ENCODE measurements at places on chromosomes 7 and 10.

GRCh38 chr10:12056748-12057147 is 12.0 kb upstream of the DHTKD1 start:
- no peak for DNase-seq

GRCh38 chr7:42856605-42856987 is 55.3 kb downstream of the C7orf25 start:
- no peak for DNase-seq

DNA sequence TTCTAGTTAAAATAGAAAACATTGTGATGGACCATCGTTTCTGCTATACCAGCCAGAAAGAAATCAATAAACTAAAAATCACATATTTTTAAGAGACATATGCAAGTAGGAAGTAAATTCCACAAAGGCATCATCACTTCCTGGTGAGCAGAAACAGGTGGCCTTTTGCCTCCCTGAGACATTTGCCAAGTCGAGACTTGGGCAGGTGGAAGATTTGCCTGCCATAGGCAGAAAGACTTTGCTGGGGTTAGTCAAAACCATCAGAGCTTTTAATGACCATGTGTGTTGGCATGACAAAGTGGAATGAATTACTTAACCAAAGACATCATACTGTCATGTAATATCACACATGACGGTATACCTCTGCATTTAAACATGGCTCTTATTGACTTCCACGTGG is 66.0 kb upstream of the FGL2 start:
- no peak for DNase-seq

DNA sequence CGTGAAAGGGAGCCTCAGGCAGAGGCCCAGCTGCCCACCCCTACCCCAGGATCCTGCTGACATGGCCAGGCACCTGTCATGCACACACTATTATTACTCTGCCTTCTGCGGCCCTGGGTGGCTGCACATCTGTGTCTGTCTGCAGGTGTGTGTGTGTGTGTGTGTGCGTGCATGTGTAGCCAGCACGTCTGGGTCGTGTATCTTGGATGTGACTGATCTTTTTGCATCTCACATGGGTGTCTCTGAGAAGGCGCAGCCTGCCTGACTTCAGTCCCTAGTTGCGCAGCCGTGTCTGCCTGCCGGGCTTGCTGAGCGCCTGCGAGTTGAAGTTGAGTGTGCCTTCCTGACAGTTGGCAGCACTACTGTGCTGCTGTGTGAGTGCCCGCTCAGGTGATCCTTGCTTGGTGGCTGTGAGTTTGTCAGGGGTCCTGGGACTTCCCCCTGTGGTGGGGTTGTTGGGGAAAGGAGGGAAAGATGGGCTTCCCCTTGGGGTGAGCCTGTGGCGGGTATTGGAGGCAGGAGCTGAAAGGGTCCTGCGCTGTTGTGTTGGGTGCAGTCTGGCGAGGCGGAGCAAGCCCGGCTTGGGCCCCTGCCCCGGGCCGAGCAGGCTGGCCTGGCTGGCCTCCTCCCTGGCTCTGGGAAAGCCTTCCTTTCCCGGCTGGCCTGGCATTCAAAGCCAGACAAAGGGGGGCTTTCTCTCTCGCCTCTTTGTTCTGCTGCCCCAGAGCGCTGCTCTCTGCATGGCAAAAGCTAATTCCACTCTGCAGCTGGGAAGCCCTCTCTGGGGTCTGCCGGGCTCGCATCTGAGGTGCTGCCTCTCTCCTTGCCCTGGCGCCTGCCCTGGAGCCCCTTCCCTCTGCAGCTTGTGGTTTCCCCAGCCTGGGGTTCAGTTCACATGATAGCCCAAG is 4.9 kb downstream of the TRIM8 start:
- no peak for DNase-seq

GRCh38 chr7:16114633-16115032 is 306.7 kb downstream of the CRPPA start:
- no peak for DNase-seq

DNA sequence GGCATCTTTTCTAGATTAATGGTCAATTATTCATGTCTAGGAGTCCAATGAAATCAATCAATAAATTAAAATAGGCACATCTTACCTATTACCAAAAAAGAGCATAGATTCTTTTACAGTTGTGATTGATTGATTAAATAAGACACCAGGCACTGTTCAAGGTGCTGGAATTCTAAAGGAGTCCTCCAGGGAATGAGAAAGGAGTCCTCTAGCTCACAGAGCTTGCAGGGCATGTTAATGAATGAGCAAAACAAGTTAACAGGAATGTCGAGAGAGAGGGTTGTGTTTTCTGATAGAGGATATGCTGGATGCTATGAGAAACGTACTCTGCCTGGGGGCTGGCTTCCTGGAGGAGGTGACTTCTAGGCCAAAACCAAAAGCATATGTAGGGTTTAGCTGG is 191.4 kb downstream of the BMPER start:
- no peak for DNase-seq

DNA sequence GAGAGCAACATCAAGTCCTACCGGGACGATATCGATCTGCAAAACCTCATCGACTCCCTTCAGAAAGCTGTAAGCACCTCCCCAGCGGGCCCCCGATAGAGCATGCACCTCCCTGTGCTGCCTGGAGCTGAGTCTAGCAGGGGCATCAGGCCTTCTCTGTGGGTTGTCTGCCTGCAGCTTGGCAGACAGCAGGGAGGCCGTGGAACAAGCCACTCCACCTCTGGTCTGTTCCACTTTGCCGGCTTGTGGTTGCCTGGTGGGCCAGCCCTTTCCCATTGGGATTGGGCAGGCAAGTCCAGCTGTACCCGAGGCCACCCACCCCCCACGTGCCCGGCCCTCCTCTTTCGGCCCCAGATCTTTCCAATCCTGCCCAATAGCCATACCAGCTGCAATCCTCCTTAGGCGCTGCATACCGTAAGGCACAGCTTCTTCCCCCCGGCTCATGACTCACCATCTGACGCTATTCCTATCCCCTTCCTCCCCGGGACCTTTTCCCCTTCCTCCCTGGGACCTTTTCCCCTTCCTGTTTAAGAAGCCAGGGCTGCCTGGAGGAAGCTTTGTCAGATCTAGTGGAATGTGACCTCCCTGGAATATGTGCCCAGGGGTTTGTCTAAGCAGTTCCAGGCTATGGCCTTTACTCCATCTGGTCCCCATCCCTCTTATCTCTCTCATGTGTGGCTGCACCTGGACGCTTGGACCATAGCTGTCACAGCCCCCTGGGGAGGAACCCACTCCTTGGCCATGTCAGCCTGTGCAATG is 28.1 kb upstream of the SH2D4B start:
- no peak for DNase-seq

DNA sequence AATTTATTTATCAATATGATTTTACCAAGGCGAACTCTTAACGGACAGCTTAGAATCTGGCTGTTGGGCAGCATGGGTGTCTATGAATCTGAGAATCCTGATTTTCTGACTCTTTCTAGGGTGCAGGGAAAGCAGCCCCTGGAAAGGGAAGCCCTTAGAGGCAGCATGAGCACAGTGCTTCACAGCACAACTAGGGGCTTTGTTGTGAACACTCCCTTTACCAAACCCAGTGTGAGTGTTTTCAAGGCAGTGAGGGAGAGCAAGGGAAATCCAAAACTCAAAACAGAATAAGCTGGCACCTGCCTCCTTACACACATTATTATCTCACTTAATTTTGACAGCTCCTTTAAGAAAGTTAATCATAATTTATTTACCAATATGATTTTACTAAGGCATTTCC is 116.3 kb upstream of the CSTF2T start:
- DNase-seq: no peak

DNA sequence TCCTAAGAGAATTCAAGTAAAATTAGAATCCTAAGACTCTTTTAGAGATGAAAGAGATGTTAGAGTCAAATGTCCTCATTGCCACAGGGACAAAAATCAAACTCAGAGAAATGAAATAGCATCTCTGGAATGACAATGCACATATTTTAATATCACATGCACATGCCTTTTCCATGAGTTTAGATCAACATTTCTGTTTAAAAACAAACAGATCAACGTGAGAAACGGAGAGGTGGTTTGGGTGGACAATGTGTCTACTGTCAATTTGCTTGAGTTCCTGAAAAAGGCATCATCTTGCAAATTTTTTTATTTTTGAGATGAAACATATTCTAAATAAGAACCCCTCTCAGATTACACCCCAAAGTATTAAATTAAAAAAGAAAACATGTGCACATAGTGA is 130.0 kb downstream of the CHRM2 start:
- DNase-seq: no peak

DNA sequence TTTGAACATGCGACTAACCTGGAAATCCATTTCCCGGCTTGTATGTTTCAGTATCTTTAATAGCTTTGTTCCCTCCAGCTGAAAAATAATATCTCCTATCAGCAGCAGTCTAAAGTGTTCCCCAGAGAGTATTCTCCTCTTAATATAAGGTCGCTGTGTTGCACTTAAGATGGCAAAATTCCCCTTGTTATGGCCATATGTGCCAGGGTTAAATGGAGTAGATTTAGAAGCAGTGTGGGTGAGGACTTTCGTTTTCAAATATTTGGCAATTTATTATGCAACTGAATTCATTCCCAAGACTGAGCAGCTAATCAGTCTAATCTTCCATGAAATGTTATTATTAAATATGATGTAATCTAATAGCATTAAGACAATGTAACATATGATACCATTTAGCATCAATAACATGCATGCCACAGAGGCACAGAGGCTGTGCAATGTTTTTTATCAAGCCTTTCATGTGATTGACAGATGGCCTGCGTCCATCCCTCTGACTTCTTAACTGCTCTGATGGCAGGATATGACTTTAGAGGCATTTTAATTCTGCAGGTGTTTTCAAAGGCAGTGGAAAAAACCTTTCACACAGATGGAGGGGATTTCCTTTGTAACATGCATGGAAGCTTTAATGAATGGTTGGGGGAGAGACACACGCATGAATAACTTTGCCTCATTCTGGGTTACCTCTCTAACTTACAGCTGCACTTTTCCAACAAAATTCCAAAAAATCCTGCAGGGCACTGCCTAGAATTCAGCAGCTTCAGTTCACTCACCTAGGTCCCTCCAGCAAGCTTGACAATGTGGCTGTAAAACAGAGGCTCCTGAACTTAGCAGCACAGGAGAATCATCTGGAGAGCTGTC is 55.1 kb upstream of the ZPBP start:
- no peak for DNase-seq

DNA sequence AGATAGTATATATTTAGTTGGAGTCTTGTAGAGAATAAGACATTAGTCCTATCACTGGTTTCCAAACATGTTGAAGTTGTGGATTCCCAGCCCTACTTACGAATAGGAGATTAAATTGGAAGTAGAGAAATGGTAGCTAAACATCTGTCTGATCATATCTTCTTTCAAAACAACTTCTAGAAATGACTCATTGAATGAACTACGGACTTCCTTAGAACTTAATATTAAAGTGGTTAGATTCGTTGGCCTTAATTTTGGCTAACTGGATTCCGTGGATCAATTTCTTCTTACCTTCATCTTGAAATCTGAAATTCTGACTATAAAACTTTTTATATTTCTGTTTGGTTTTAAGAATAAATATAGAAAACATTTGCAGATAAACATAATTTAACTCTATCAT is 3.4 kb downstream of the PHF14 start:
- DNase-seq: no peak

GRCh38 chr10:95860166-95860940 is 47.4 kb upstream of the CC2D2B start:
- DNase-seq: no peak

- DNase-seq: no peak
These were observed 40.5 kb downstream of the ERCC6 start for GRCh38 chr10:49498425-49498824.

- DNase-seq: no peak
These were observed 154.7 kb downstream of the PON1 start for GRCh38 chr7:95169678-95170077.

DNA sequence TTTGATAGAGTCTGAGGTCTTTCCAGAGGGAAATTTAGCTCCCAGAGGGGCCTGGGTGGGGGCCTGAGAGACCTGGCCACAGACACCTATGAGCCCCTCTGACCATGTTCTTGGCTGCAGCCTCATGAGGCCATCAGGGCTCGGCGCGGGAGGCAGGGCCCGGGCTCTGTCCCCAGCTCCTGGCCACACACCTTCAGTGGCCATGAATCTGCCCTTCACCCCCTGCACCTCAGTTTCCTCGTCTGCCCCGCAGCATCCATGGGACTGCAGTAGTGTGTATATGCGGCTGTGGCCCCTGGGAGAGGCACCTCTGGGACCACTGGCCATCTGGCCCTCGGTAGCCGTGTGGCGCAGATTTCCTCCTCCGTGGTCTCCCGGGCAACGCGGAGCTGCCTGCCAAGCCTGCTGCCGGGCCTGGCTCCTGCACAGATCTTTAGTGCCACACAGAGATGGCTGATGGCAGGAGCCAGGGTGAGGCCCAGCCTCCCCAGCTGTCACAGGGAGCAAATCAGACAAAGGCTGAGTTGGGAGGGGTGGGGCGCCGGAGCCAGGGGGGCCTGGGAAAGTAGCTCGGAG is 23.6 kb upstream of the ADCYAP1R1 start:
- DNase-seq: no peak

DNA sequence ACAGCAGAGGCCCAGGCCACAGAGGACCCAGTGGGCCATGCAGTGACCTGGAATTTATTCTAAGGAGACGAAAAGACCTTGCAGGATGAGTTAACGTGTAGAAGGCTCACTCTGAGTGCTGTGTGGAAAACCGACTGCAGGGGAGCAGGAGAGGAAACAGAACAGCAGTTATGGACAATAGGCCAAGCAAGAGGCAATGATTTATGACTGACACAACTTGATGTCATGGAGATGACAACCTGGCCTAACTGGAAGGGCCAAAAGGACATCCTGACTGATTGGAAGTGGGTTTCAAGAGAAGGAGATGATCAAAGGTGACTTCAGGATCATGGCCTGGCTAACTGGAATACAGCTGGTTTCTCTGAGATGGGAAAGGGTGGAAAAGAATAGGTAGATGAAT is 70.2 kb upstream of the RAPGEF5 start:
- DNase-seq: no peak

DNA sequence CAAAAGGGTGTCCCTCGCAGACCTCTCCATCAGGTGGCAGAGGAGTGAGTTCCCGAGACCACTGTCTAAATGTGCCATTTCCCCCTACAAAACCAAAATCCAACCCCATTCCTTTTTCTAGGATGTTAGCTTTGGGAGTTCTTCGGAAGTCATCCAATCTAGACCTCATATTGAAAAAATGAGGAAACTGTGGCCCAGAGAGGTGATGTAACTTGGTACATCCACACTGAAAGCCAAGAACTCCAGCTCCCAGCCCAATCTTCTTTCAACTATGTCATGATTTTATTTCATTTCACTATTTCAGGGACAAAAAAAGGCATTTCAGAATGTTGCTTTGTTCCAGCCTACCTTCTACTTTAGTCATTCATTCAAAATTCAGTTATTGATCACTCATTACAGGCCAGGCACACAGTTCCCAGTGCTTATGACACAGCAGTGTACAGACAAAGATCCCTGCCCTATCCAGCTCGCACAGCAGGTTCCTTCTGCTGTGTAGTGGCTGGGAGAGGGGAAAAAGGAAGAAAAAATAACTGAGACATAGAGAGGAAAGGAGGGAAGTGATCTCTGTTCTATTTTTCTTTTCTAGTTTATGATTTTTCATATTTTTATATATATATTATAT is 35.8 kb downstream of the SCRN1 start:
- no peak for DNase-seq

DNA sequence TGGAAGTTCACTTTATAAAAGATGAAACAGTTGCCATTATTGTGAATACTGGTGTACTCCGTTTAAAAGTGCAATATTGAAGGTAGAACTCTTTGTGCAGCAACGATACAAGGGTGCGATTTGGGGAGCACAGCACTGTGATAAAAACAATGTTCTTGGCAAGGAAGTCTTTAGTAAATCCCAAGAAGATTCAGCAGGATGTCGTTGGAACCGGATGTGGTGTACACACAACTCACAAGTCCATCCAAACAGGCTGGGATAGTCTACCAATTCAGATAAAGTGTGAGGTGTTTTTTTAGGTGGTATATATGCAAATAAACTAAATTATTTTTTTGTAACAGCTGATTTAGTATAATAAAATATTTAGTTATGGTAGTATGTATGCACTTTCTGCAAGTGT is 46.7 kb downstream of the ZNF777 start:
- DNase-seq: no peak
